ENCODE measurements at places on chromosomes 5 and 9. TPM values are rescaled to one million over a fixed set of nuclear protein-coding genes. Genes with fewer than 3 reads are reported as not detected.

The DAB2 gene
- 49.9 TPM for total RNA-seq

The LCN1 gene
- total RNA-seq, result not detected

The POU5F2 gene
- 0.34 TPM for total RNA-seq

The GARIN3 gene
- total RNA-seq, result not detected

The DMRTA1 gene
- 0.25 TPM for total RNA-seq

The PARP8 gene
- 4.5 TPM for total RNA-seq

The PCA3 gene
- total RNA-seq, result not detected

The ACTBL2 gene
- not detected for total RNA-seq

The TNFSF15 gene
- not detected for total RNA-seq

- no peak for DNase-seq
Observed at GRCh38 chr5:93359296-93359959, 221.6 kb downstream of the NR2F1-AS1 start.

DNA sequence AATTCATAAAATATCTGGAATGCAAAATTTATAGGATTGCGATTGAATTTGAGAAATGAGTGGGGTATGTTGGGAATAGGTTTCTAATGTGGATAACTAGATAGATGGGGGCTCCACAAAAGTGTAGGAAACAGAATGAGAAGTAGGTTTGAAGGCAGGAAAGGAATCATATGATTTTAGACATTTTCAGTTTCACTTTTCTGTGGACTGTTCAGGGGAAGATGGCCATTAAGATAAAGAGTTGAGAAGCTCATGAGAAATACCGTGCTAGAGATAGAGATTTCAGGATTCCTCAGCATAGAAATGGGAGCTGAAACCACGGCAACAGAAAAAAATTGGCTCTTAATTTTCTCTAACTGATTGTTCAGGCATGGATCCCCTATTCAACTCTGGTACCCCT is 163.4 kb upstream of the CD180 start:
- DNase-seq, result no peak

- no peak for DNase-seq
Observed at GRCh38 chr5:132003170-132003744, 8.2 kb downstream of the ACSL6 start.

- DNase-seq, result no peak
Observed at GRCh38 chr5:3126639-3127038, 375.2 kb upstream of the IRX2 start.

- no peak for DNase-seq
Observed at GRCh38 chr9:123925161-123925560, 4.8 kb downstream of the DENND1A start.

GRCh38 chr5:138458856-138459255 is 6.4 kb upstream of the EGR1 start:
- no peak for DNase-seq

- peak; percentile 59 for DNase-seq
Observed at GRCh38 chr5:116771466-116772151, 197.0 kb upstream of the SEMA6A start.

DNA sequence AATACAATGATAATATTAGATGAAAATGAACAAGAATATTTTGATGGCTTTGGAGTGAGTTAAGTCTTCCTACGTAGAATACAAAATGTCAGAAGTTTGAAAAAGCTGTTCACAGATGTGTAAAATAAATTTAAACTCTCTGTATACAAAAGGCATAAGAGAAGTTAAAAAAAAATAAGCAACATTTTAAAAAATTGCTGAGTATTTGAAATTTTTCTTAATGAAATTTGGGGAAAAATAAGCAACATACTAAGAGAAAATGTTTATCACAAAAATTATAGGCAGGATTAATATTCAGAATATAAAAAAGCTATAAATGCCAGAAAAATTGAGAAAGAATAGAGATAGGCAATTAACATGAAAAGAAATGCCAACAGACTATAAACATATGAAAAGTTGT is 470.7 kb upstream of the TRPC7 start:
- DNase-seq, result no peak

DNA sequence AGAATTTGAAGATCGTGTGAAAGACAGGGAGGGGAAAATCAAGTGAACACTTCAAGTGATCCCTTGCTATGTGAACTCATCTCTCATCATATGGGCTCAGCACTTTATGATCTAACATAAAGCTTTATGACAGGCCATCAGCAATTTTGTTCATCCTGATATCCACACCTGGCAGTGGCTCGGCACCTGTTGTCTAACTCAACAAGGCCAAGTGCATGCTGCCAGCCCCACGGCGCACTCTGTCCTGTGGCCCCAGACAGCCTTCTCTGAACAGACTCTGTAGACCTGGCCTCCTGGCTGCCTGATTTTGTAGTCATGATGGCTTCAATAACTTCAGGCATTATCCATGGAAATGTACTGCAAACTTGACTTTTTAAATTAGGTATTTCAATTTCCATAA is 106.3 kb downstream of the MEF2C start:
- DNase-seq, result no peak

- no peak for DNase-seq
Observed at GRCh38 chr5:133453831-133454230, 158.5 kb downstream of the FSTL4 start.

GRCh38 chr9:75938946-75939345 is 48.5 kb downstream of the PCSK5 start:
- DNase-seq, result no peak

DNA sequence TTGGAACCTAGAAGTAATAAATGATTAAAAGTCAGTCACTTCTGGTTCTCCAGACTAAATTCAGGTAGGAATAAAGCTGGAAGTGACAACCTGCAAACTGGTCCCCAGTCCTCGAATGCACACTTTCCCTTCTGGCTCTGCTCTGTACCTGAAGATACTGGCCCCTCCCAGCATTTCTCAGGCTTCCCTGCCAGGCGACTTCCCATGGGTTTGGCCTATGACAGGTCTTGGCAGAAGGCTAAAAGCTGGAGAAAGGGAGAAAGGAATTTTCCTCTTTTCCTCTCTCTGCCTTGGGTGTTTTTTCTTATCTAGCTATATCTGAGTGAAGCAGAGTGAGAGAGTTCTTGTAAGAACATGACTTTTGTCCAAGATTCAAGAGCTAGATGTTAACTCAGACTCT is 1005.7 kb downstream of the DTWD2 start:
- no peak for DNase-seq

GRCh38 chr9:129125478-129125877 is 14.3 kb downstream of the PTPA start:
- DNase-seq, result peak; percentile 31

- DNase-seq, result no peak
Observed at GRCh38 chr5:82164977-82165713, 113.0 kb downstream of the RPS23 start.

DNA sequence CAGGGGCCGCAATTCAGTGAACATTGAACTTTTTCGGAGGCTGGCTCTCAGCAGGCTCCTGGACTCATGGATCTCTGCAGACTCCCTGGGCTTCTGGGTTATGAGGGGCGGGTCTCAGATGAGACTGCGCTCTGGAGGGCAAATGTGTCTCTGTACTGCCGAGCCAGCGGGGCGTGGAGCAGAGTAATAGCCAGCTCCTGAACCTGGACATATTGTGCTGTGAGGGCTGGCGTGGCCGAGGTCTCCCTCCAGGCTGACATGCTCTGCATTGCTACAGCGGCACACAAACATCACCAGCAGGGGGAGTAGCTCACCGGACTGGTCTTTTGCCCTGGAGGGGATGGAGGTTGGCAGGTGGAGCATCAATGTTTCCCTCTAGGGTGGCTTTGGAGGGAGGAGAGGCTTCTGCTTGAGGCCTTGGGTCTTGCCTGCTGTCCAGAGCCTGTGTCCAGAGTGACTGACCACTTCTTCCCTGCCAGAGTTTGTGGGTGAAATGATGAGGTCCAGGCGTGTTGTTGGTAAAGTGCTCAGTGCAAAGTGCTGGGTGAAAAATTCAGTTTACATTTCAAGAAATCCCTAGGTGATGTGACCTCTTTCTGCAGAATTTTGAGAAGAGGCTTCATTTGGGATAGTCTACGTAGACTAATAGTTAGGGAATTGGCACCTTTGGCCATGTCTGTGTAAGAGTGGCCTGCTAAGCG is 10.9 kb upstream of the GADD45G start:
- DNase-seq, result peak; percentile 7

DNA sequence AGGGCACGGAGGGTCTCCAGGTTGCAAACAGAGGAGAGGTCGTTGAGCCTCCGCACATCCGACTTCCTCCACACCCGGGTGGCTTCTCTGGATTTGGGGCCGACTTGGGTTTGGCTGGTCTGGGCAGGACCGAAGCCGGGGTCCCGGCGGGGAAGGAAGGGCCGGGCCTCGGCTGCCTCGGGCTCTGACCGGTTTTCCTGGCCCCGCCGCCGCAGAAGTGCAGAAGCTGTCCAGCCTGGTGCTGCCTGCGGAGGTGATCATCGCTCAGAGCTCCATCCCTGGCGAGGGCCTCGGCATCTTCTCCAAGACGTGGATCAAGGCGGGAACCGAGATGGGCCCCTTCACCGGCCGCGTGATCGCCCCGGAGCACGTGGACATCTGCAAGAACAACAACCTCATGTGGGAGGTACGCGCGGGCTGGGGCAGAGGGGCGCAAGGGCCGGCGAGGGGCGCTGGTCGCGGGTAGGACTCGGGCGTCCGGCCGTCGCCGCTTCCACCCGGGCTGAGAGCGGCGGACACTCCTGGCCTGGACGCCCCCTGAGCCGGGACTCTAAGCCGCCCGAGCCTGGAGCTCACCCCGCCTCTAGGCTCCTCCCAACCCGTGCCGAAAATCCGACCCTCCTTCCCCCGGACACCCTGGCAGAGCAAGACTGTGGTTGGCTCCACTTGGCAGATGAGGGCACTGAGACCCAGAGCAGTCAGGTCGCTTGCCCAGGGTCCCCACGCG is 2.2 kb downstream of the PRDM12 start:
- DNase-seq, result no peak

DNA sequence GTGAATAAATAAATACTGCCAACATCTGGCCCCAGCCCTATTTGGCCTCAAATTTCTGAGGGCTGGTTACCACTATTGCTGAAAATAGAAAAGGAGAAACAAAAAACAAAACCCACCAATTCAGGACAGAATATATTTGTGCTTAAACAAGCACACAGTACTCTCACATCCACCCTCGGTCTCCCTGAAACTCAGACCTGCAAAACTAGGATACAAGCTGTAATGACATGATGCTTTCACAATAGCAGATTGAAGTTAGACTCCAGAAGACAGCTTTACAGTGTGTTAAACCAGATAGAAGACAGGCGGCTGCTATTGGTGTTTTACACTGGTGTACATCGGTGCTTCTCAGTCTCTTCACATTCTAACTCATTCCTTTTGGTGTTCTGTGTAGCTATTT is 214.9 kb upstream of the DMRT1 start:
- DNase-seq, result no peak

DNA sequence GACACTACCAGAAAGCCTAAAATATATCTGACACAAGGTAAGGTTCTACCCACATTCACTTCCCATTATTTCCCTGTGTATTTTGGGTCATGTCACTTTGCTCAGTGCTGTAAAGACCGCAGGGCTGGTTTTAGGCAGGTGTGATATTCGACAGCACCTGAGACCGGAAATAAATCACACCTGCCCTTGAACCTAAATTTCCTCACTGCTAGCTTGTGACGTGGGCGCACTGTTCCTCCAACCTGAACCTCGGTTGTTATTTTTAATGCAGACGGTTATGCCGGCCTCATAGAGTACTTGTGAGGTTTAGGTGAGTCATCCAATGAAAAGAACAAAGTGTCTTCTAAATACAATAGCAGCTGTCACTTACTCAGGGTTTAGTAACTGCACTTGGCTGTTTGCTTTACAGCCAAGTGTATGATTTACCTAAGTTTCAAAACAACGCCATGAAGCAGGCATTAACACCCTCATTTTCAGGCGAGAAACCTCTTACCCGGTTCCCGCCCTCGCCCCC is 20.7 kb upstream of the ZNF782 start:
- DNase-seq, result peak; percentile 32

DNA sequence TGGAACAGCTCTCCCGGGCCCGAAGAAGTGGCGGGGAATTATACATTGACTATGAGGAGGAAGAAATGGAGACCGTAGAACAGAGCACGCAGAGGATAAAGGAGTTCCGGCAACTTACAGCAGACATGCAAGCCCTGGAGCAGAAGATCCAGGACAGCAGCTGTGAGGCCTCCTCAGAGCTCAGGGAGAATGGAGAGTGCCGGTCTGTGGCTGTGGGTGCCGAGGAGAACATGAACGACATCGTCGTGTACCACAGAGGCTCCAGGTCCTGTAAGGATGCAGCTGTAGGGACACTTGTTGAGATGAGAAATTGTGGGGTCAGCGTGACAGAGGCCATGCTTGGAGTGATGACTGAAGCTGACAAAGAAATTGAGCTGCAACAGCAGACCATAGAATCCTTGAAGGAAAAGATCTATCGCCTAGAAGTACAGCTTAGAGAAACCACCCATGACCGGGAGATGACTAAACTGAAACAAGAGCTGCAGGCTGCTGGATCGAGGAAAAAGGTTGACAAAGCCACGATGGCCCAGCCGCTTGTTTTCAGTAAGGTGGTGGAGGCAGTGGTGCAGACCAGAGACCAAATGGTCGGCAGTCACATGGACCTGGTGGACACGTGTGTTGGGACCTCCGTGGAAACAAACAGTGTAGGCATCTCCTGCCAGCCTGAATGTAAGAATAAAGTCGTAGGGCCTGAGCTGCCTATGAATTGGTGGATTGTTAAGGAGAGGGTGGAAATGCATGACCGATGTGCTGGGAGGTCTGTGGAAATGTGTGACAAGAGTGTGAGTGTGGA is 129.5 kb upstream of the DMRT1 start:
- no peak for DNase-seq

DNA sequence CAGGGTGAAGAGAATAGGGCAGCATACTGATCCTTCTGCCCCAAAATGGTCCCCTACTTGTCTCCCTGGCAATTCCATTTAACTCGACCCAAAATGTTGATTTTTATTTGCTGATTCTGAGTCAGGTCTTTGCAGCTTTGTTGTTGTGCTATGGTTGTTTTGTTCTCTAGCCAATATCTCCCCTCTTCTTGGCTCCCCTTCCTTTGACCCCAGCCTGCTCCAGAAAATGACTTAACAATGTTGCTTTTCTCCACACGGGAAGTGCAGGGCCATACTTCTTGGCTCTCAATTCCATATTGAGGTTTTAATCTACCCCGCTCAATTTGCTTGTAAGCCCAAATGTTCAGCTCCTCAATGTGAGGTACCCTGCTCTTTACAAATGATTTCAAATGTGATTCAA is 330.0 kb downstream of the RASEF start:
- no peak for DNase-seq

Data from SJSA1 (cell line).